Colonic mucosa (tissue), 4 donors: ENCODE measurements at places on chromosomes 12 and 14. TPM values are rescaled to one million over a fixed set of nuclear protein-coding genes. Genes with fewer than 3 reads are reported as not detected.

The C1R gene
- total RNA-seq, result 40.1 TPM

The KRT75 gene
- 0.10 TPM for total RNA-seq

The IQSEC3 gene
- 0.16 TPM for total RNA-seq

GRCh38 chr14:96112032-96112431 is 72.9 kb downstream of the C14orf132 start:
- no peak for DNase-seq

GRCh38 chr14:58639842-58640484 is 2.2 kb downstream of the DACT1 start:
- peak; percentile 68 for DNase-seq

- DNase-seq, result no peak
These were observed 59.4 kb downstream of the TTC9 start for GRCh38 chr14:70700955-70701585.

- DNase-seq, result no peak
These were observed 167.1 kb downstream of the ADGRD1 start for GRCh38 chr12:131120831-131121271.

GRCh38 chr12:84043355-84043754 is 869.2 kb downstream of the SLC6A15 start:
- DNase-seq, result no peak

DNA sequence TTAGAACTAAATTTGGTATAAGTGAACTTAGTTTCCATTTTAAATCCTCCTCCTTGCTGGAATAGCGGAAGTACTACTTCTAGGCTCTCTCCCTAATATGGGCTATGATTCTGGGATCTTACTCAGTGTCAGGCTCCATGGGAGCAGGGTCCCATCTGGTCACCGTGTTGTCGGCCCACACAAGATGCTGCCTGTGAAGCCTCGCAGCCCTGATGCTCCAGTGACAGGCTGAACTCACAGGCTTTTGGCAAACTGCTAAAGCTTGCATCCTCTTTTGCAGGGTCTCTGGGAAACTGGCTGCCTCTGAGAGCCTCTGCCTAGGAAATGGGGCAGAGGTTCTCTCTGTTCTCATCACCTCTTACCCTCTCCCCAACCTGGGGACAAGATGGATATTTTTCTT is 88.4 kb downstream of the RPAP3 start:
- no peak for DNase-seq

- DNase-seq, result peak; percentile 76
These were observed 50.5 kb downstream of the CRY1 start for GRCh38 chr12:107042801-107043200.

DNA sequence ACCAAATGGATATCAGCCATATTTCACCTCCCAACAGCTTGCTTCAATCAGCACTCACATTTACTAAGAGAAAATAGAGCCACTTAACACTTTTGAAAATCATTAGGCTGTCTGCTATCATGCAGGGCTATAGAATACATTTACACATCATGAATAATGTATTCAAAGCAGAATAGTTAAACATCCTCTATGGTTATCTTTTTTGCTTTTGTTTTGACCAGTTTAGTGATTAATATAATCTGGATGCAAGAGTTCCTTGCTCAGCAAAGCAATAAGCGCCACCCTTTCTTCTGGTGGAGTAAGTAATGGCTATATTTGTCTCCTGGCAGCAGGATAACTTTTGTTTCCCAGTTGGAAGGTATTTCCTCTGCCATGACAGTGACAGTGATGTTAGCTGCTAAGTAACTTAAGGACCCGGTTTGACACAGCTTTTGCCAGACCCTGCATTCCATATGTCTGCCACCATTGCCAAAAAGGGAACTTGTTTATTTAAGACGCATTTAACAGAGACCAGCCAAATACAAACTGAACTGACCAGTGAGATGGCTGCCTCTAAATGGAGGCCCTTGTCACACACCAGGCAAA is 70.3 kb upstream of the NR2C1 start:
- DNase-seq, result no peak

GRCh38 chr14:101072070-101072469 is 168.5 kb upstream of the RTL1 start:
- peak; percentile 5 for DNase-seq

DNA sequence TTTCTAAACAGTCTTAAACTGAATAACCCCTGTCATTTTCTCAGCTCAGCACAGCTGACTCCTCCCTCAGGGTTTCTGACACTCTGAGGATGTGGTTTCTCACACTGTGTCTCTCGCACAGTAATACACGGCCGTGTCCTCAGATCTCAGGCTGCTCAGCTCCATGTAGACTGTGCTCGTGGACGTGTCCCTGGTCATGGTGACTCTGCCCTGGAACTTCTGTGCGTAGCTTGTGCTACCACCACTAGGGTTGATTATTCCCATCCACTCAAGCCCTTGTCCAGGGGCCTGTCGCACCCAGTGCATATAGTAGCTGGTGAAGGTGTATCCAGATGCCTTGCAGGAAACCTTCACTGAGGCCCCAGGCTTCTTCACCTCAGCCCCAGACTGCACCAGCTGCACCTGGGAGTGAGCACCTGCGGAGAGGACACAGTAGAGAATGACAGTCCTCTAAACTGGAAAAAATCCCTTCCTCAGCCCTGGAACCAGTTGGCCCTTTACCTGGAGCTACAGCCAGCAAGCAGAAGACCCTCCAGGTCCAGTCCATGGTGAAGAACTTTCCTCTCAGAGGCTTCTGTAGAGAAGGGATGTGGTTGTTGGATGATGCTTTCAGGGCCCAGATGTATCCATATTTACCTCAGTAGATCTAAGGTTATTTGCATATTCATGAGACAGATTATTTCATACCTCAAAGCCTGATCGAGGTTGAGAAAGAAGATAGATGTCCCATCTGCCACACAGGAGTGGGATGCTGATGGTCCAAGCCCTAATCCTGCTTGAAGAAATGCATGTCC is 984.8 kb downstream of the TMEM121 start:
- peak; percentile 20 for DNase-seq

- no peak for DNase-seq
These were observed 26.5 kb downstream of the FBXL14 start for GRCh38 chr12:1567852-1568251.

- no peak for DNase-seq
These were observed 40.6 kb upstream of the MED13L start for GRCh38 chr12:116317986-116318575.

- DNase-seq, result no peak
These were observed 21.4 kb downstream of the CCDC177 start for GRCh38 chr14:69553252-69553651.

DNA sequence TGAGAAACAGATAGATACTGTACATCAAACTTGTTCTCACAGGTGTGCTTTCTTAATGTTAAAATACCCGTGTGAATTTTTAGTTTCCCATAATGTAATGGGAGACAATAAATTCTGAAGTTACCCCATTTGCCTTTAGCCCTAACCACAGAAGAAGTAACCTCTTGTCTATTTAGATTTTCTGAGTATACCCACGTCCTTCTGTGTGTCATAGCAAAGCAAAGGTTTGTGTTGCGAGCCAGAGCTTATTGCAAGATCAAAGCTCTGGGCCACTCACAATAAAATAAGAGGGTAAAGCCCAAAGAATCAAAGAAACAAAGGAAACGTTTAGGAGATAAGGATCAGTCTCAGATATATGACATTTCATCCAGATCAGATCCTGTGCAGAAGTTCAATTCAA is 73.9 kb downstream of the BMP4 start:
- no peak for DNase-seq

GRCh38 chr12:461425-461824 is 1.7 kb downstream of the B4GALNT3 start:
- DNase-seq, result peak; percentile 79

GRCh38 chr12:65121049-65121955 is at the start of gene WIF1:
Gene WIF1 (minus strand): TSS chr12:65121305. CDS start chr12:65121191, 114 bp downstream.
- DNase-seq, result no peak

- no peak for DNase-seq
These were observed 40.8 kb downstream of the PRKCH start for GRCh38 chr14:61362072-61362750.

DNA sequence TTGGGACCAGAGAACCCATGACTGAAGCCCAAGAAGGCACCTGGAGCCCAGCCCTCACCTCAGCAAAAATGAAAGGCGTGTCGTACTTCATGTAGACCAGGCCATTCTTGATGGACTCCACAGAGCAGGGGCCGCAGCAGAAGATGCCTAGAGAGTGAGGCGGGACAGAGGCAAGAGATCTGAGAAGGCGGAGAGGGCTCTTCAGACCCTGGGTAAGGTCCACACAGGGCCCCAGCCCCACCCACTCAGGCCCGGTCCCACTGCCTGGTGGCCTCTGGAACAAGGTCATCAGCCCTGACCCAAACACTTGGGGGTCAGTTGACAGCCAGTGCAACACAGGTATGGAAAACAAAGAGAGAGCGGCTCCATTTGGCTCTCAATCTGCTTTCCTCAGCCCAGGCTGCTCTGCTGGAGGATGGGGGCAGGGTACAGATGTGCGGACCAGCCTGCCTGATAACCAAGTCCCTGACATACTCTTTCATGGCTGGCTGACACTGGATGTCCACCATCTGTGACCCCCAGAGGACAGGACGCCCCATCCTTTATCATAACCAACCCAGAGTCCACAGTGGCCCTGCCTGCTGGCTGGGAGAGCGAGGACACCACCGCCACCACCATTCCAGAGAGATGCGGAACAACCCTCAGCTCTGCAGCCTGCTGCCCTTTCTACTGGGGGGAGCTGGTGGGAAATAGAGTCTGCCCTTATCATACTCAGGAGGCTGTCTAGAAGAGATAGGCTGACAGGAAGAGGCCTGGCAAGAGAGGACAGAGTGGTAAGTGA is 6.9 kb downstream of the TGM1 start:
- no peak for DNase-seq

GRCh38 chr14:67538501-67538900 is 5.4 kb downstream of the PLEKHH1 start:
- DNase-seq, result no peak
